ENCODE measurements at places on chromosomes 5 and 9.

GRCh38 chr9:35914301-35914807 lies 5.1 kb downstream of the SPAAR start:
- DNase-seq = peak; percentile 85

DNA sequence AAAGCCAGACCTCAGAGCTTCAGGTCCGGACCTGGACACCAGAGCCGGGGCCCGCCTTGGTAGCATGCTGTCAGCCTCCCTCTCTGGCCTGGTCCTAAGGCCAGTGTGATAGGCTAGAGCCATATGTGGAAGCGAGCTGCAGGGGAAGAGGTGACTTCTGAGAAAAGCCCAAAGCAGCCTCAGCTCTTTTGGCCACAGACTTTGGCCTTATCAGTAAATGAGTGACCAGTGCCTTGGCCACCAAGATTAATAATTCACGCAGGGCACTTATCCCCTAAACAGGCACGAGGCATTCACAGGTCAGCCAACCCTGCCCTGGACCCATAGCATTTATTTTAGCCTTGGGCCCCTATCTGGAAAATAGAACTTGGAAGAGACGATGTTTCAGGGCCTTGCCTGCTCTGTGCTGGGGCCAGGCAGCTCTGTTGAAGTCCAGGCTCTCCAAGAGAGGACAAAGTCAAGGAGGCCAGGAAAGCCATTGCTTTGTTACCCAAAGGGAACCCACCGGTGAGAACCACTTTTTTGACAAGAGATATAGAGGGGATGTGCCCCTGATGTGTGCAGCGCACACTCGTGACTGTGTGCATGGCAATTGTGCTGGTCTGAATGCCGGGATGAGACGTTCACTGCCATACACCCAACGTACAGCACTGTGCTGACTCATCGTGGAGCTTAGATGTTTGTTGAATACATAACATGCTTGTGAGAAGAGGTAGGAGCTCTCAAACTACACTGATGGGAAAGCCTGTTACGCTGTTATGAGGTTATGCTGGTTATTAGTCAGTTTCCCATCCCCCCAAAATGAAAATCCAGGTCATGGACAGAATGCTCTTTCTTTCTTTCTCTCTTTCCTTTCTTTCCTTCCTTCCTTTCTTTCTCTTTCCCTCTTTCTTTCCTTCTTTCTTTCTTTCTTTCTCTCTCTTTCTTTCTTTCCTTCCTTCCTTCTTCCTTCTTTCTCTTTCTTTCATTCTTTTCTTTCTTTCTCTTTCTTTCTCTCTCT lies 5.0 kb upstream of the SLC34A1 start:
- DNase-seq = no peak

GRCh38 chr9:70830618-70831017 lies 290.8 kb downstream of the TRPM3 start:
- DNase-seq = no peak

DNA sequence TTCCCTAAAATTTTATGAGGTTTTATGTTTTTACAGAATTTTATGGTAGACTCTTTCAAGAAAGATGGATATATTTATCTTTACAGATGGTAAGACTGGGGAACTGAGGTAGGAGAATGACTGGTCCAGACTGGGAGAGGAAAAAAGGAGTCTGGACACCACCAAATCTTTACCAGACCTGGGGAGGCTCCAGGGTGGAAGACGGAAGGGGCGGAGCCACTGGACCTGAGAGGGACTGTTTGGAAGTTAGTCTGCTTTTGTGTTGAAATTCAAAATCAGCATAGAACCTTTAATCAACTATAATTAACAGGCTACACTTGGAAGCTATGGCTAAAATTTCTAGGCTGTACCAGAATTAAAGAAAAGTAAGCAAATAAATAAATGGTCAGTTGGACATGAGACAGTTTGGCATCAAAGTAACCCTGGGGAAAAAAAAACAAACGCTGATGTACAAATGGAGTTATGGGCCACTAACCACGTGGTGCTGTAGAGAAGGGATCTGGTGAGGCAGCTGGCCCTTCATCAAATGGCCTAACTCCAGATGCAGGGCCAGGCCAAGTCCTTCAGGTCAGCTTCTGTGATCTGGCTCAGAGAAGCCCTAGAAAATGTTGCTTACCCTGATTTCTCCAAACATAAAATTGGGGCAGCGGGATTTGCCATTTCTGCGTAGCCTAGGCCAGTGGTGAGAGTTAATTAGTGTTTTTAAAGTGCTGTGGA lies 155.1 kb downstream of the ARSB start:
- peak; percentile 76 for DNase-seq

GRCh38 chr9:19018201-19018600 lies 14.8 kb downstream of the SAXO1 start:
- DNase-seq = no peak

DNA sequence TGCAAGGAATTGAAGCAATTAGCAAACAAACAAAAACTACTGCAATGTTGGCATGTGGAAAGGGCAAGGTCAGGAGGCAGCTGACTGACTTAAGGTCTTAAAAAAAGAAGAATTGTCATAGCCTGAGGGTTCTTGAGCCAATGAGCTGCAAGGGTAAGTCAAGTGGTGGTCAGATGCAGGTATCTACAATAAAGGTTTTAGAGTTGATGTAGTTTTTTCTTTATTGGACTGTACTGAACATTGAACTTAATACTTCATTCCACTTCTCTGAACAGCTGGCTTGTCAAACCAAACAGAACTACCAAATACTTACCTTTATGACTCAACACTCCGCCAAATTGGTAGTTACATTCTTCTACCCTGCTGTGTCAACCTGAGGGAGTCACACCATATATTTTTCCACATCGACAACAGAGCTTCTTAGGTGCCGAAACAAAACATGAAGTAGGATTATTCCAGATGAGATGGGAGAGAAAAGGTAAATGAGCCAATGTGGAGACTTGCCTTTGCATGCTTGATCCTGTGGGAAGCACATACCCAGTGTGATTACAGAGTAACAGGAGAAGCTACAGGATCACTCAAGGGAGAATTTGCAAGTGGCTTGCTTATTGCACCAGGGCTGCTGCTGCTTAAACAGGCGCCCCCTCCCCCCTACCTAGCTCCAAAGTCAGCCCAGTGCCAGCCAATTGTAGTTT lies 35.3 kb downstream of the EQTN start:
- DNase-seq = no peak

GRCh38 chr5:101943784-101944183 lies 352.3 kb downstream of the SLCO4C1 start:
- no peak for DNase-seq

- DNase-seq = no peak
Observed at GRCh38 chr5:171630350-171631065, 155.1 kb upstream of the SMIM23 start.

DNA sequence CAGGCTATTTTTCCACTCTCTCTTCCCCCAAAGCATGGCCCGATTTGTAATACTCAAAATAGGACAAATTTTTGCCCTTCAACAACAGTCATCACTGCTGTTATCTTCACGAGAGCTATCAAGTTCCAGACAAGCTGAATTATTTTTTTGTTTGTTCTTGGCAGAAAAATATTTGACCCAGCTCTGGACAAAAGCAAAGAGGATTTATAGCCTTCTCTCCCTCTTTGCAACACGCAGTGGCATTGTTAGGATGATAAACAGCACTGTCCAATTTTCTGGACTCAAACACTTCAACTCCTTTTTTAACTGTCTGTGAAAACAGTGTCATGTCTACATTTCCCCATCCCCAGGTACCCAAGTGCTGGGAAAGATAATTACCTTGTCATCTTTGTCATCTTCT lies 160.3 kb downstream of the SLF1 start:
- DNase-seq = no peak

DNA sequence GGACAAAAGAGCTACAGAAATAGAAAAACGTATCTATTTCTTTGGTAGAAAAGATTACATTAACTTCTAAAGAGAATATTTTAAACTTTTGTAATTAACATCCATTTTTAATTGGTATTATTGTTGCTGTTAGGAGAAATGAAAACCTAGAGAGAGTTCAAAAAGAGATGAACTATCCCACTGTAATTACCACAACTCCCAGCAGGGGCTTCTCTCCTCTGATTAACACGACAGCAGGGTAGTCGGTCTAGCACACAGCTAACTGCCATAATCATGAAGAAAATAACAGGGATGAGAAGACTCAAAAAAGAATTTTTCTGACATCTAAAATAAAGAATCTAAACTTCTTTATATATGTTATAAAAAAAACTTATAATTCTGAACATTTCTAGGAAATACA lies 86.2 kb upstream of the CDH9 start:
- DNase-seq = no peak

- DNase-seq = no peak
Observed at GRCh38 chr9:126938327-126938726, 23.7 kb downstream of the RALGPS1 start.

DNA sequence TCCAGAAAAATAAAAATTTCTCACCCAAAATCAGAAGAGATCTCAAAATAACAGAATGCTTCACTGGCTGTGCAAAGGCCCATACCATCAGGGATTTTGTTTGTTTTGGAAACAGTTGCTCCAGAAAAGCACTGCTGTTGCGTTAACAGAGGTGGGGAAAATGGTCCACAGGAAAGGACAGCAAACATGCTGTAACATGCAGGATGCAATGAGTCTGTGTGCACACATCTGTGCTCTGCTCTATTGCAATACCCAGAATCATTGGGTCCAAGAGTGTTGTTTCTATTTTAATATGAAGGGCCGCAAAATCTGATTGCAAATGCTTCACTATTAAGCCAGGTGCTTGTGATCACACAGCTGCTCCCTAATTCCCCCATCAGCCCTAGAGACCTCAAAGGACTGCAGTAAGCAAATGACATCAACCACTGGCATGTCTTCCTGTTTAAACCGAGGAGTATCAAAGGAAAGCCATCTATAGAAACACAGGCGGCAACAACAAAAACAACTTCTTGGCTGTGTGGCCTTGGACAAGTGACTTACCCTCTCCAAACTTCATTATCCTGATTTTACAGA lies 141.0 kb downstream of the DCP2 start:
- no peak for DNase-seq

DNA sequence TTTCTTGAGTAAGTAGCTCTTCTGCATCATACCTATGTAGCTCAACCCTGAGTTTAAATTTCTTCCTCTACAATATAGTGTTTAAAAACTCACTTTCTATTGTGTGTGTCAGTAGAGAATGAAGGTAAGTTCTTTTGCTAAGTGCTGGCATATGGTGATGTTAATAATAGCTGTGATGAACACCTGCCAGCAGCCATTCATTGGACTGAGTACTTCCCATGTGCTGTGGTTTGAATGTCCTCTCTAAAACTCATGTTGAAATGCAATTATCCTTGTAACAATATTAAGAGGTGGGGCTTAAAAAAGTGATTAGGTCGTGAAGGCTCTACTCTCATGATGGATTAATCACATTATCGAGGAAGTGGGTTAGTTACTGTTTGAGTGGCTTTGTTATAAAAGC lies 645.2 kb upstream of the RGMB start:
- DNase-seq = no peak

GRCh38 chr9:119418721-119419120 lies 49.5 kb upstream of the BRINP1 start:
- no peak for DNase-seq

- no peak for DNase-seq
Observed at GRCh38 chr9:35611230-35611797, 6.3 kb downstream of the TESK1 start.

DNA sequence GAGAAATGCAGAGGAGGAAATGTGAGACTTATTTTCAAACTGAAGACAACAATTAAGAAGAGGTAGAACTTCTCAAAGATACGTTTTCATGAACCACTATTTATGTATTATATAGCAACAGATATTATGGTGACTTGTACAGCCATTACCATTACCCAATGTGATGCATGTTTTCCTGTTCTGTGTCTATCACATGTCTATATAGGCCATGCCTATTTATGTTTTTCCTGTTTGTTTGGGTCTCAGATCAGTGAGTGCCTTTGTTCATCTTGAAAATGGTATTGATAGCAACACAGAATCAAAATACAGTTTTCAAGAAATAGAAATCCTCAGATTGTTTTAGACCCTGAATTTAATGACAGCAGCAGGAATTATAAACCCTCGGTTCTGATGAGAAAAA lies 44.0 kb downstream of the DAPK1 start:
- DNase-seq = no peak

DNA sequence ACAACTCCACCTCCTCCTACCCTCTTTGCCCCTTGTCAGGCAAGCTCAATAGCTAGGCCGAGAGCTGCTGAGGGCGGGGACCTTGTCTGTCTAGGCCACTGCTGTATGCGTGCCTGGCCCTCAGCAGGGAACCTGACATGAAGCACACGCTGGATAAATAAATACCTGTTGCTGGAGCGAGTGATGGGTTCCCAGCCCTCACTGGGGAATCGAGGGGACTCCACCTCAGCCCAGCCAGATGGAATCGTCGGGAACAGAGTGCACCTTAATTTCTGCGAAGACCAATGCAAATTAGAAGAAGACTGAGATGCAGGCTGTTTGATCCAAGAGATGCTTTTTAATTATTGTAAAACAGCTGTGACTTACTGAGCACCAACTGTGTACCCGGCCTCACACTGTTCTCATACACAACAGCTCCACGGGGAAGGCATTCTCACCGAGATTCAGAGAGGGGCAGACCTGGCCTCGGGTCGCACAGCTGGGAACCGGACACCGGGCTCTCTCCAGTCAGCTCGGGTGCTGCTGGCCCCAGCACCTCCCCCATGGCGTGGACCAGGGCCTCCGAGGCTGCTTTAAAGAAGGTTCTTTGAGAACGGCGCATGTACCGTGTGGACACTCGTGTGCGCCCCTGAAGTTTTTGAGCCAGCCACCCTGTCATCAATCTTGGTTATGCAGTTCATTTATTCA lies 109.7 kb upstream of the IER5L start:
- peak; percentile 56 for DNase-seq

DNA sequence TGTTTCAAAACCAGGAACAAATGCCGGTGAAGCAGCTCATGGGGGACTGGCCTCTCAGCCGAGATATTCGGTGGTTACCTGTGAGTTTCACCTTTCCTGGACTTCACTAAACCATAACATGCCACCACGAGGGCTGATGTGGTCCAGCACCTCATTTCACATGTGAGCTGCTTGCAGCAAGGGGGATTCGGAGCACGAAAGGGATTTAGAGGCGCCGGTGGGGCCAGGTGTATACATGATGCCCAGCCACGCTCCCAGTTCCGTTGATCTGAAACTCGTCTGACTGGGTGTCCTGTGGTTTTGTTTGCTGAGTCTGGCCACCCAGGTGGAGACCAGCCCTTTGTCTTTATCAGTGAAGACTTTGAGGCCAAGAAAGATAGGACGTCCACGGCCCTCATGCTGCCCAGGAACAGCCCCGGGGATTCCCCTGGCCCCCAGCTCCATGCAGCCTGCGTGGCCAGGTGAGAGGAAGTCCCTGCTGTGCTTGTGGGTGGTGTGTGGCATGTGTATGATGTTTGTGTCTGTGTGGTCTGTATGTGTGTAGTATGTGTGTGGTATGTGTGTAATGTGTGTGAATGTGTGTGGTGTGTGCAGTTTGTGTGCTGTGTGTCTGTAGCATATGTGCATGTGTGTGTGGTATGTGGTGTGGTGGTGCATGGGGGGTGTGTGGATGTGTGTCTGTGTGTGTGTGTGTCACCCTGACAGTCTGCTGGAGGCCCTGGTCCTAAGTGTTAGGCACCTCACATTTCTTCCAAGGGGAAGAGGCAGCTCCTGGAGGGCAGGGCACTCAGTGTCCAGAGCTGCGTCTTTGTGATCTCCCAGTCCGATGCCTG lies 23.4 kb downstream of the PHF2 start:
- peak; percentile 32 for DNase-seq

GRCh38 chr9:124054582-124055227 lies 43.1 kb downstream of the LHX2 start:
- no peak for DNase-seq

- DNase-seq = no peak
Observed at GRCh38 chr9:125820100-125820804, 73.1 kb downstream of the PBX3 start.

GRCh38 chr5:9761706-9762105 lies 131.6 kb upstream of the TAS2R1 start:
- DNase-seq = no peak

Measured in right atrium auricular region (tissue), 2 donors.